CD4-positive, alpha-beta T cell treated with Interleukin-6 at 100 ng/mL for 8 hours (primary cell): ENCODE measurements at places on chromosomes 6 and 20.

DNA sequence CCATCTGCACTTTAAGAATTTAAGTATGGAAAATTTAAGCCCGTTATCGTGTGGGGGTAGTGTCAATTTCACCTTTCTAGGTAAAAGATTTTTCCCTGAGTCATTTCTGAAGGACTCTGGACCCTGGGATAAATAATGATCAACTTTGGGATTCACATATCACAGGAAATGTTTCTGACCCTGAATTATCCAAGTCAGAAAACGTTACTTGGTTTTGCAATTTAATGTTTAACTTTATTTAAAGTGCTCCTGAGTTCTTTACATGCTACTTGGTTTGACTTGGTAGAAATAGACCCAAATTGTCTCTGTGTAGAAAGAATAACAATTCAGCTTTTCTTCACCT, 1.5 kb upstream of the SLC17A3 start:
- DNase-seq = no peak

DNA sequence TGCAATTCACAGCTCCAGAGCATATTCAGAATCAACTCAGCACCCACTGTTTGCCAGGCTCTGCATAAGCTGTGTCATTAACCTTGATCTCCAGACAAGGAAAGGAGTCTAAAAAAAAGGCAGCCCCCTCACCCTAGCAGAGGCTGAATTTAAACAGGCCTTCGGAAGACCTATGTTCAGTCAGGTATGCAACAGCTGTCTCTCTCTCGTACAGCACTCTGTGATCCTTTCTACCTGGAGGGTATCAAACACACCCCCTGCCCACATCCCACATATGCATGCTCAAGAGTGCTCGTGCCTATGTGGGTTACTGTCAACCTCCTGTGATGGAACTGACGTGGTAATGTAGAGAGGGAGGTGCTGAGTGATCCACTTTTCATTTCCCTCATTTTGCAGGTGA, 8.5 kb downstream of the PLAGL2 start:
- no peak for DNase-seq

DNA sequence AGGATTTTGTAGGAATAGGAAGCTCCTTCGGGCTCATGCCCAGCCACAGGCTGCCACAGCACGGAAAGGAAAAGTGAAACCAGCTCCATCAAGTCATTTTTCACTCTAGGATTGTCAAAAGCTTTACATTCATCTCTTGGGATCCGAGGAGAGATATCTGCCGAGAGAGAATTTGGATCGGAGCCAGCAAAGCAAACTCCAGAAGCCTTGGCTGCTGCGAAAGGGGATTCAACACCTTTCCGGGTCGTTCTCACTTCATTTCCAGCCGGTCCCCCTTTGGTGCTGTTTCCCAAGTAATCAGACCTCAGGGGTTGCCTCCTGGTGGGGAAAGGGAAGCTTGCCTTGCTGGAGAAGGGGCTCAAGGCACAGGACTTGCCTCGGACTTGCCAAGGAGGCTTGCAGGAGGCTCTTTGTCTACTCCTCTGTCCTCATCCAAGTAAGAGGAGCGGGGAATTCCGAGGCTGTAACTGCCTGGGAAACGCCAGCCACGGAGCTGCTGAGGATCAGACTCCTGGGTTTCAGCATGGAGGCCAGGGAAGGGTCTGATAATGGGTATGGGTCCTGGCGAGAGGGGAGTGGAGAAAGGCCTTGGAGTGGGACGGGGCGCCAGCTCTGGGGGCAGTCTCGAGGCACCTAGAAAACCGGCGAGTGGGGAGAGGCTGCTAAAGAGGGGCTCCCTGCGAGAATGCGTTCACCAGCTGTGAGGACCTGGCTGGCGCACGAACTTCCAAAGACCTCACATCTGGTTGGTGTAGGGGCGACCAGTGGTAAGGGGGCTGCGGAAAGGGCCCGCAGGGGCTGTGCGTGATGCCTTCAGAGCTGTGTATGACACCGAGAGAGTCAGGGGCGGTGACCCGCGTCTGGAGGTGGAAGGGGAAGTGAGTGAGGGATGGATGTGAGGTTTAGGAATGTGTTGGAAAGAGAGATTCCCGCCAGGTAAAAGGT, 702 bp downstream of the ETV7 start:
- DNase-seq = no peak

DNA sequence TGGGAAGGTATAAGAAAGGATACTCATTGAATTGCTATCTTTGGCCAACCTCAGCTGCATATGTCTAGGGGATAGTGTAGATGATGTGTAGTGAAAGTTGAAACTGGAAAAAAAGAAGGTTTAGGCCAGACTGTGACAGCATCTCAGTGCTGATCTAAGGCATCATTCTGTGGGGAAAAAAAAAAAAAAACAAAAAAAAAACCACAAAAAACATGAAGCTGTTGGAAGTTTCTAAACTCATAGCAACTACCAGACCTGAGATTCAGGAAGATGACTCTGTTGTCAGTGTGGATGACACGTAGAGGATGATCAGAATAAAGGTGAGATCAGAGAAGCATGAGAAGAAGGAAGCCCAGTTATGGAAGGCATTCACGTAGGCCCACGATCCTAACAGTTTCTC, 100.8 kb upstream of the CNKSR3 start:
- no peak for DNase-seq

DNA sequence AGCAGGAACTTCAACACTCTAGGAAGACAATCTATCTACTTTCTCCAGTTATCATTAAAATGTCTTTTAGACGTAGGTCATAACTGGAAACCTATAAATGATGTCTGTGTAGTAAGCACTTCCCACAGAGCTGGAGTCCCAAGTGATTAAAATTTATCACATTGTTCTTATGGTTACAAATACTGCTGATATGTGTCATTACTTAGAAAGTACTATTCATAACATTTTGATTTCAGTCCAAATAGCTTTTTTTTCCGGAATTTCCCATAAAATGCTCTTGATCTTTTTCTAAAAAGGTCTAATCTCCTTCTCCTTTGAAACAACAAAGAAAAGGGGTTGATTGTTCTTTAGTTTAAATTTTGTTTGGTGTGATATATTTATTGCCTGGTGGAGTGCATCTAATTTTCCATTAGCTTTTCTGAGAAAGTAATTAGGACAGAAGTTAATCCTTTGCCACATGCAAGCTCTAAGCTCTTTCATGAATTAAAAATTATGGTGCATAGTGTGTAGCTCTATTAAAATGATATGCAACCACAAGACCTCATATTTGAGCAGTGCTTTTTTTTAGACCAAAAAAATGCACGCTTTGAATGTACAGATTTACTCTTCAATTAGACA, 132.7 kb upstream of the TCF21 start:
- DNase-seq = no peak

DNA sequence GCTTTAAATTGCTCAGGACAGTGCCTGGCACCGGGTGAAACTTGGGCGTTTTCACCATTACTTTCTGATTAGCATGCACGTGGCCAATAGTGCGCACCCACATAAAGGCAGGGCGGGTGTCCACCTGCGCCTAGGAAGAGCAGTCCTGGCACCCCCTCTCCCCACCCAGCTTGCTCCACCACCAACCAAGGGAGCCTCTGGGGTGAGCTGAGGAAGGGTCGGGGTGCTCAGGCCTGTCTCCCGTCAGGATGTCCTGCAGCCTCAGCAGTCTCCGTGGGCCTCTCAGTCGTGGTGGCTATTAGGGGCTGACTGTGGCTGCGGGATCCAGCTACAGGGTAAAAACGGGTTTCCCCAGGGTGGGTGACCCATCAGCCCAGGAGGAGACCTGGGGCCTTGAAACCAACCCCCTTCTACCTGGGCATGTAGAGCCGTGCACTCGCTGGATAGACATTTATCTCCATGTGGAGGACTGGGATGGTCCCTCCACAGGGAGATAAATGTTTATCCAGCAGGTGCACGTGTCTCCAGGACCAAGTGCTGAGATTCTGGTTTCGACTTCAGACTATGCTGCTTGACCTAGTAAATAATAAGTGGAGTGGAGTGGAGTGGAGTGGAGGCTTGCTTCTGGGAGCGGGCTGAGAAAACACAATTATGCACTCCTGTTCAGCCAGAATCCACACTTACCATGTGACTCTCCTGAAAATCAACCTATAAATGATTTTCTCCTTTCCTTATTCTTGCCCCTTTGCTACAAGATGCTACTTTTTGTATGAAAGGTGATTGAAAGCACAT, 91.1 kb downstream of the ZDHHC14 start:
- no peak for DNase-seq

DNA sequence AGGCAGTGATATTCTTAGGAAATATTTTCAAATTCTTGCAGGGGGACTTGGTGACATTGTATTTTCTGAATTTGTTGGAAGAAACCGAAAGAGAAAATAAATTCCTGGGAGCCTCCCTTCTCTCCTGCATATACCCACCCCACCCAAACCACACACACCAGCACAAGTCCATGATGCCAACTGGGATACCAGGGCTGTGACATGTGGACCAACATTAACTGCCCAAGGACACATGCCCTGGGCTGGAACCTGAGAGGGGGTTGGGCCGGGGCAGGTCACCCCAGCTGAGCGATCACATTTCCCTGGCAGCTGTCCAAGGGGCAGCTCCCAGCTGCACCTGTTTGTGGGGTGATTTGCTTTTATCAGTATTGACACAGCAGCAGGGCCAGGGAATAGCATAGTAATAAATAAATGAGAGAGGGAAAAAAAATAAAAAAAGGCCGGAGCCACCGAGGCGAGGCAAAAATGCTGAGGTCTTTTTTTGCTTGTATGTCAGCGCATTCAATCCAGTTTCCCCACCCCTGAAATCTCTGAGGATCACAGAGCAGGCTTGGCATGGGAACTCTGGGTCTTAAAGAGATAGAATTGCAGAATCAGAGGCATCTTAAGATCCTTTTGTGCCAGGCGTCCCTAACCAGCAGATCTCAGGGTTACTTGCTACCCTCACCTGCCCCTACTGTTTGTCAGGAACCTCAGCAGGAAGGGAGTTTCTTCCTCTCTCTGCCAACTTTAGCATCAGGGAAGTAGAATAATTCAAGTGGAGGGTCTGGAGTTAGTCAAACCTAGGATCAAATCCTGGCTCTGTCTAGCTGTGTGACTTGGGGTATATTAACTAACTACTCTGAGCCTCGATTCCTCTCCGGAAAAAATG, 66.5 kb upstream of the PIM1 start:
- no peak for DNase-seq

DNA sequence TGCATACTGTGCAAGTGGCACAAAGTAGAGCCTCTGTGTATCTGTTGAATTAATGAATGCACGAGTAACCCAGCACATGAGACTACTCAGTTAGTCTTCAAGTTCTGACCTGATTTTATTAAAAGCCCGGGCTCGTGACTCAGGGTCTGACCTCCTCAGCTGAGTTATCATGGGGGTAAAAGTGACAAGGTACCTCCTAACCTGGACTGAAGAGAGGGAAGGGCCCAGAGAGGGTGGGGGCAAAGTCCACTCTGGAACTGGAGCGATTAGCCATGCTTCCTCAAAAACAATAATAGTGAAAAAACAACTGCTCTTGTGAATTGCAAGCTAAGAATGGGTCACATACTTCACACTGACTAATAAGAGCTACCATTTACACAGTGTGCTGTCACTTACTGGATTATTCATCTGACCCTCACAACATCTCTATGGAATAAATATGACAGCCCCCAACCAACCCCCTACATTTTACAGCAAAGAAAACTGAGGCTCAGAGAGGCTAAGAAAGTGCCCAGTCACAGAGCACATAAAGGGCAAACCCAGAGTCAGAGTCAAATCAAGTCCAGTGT, 26.7 kb downstream of the TRERF1 start:
- no peak for DNase-seq

DNA sequence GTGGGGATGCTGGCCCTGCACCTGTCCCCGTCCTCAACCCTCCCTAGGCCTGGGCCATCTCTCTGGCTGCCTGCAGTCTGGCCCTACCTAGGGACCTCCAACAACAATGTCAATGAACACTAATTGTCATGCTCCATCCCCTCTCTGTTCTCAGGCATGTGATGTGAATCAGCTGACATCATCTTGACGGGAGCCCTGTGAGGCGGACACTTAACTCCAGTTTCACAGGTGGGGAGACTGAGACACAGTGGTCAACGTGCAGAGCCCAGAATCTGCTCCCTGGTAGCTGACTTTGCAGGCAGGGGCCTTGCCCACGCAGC, 762 bp upstream of the TCEA2 start:
- no peak for DNase-seq

- DNase-seq = no peak
These were observed 33.2 kb upstream of the SNX9 start for GRCh38 chr6:157789861-157790260.

DNA sequence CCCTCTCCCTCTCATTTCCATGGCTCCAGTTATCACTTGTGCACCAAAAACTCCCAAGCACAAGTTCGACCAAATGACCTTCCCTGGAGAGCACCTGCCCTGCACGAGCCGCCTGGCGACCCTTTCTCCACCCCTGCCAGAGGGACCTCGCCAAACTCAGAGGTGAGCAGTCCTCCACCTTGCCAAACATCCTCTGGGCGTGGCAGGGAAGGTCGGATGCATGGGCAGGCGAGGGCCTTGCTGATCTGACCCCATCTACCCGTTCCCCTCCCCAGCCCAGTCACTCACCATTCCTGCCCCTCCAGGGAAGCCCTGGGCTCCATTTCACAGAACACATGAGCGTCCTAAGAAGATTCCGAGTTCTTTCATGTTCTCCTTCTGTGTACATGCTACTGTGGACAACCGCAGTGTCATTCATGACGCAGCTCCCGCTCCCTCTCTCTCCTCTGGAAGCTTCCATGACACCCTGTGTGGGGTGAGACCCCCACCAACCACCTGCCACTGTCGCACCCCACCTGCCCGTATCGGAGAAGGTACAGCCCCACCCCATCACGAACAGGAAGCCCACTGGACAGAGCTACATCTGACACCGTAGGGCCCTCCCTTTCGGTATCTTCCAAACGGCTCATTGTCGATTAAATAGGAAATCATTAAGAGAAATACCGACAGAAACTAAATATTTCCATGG, 104.3 kb downstream of the DACT2 start:
- no peak for DNase-seq

DNA sequence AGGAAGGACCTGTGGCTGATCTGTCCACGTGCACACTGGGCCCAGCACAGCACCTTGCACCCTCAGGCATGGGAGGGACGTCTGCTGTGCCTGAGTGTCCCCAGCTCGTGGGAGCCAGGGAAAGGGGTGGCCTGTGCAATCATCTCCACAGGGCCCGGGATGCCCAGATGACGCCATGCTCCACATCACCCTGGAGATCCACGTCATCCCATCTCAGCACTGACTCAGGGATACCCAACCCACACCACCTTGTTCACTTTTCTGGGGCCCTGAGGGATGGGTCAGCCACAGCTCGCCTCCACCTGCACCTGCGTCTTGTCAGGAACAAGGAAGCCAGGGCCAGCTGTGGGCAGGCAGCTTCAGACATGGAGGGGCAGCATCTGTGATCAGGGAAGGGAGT, 48.2 kb downstream of the RAB44 start:
- DNase-seq = no peak
